ENCODE measurements at places on chromosomes 4 and X.

GRCh38 chr4:2409381-2409783 is 9.1 kb downstream of the ZFYVE28 start:
- DNase-seq, result no peak

- DNase-seq, result no peak
Observed at GRCh38 chr4:113142351-113142750, 92.9 kb downstream of the ANK2 start.

GRCh38 chr4:181650033-181650825 is 593.0 kb upstream of the TENM3 start:
- DNase-seq, result no peak

DNA sequence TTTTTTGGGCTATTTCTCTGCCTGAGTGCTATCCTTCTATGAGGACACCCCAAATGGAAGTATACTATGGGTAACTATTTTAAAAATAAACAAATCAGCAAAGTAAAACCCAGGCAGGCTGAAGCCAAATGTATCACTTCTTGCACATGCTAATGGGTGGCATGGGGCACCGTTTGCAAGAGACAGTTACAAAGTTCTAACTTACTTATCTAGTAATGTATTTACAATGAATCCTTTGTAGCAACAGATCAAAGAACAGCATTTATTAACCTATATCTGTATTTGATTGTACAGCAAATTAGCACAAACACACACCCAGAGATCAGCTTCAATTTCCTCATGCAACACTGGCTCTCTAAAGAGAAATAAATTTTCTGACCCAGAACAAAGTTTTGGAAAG is 225.5 kb downstream of the ZNF674 start:
- no peak for DNase-seq

- DNase-seq, result no peak
Observed at GRCh38 chr4:68751138-68751537, 64.7 kb upstream of the UGT2B10 start.

DNA sequence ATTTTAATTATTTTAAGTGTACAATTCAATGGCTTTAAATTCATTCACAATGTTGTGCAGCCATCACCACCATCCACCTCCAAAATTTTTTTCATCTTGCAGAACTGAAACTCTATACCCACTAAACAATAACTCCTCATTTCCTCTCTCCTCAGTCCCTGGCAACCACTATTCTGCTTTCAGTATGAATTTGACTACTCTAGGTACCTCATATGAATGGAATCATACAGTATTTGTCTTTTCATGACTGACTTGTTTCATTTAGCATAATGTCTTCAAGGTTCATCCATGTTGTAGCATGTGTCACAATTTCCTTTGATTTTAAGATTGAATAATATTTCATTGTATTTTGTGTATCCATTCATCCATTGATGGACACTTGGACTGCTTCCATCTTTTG is 46.9 kb downstream of the KIF4A start:
- DNase-seq, result no peak

GRCh38 chrX:51641421-51642021 is 22.8 kb upstream of the CENPVL3 start:
- DNase-seq, result no peak

GRCh38 chr4:93317561-93317960 is 511.0 kb upstream of the ATOH1 start:
- DNase-seq, result no peak

GRCh38 chrX:103919270-103919637 is 43.2 kb upstream of the TMSB15B start:
- DNase-seq, result no peak

DNA sequence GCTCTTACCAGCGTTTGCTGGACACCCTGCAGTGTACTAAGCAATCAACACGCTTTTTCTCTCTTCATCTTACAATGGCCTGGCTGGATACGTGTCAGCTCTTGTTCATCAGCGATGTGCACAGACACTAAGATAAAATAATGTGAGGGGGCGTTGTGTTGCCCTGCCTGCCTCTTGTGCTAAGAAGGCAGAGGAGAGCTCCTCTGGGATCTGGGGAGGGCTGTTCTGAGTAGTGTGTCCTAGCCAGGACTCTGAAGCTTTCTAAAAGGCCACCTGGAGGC is 49.7 kb downstream of the NELFA start:
- DNase-seq, result no peak

DNA sequence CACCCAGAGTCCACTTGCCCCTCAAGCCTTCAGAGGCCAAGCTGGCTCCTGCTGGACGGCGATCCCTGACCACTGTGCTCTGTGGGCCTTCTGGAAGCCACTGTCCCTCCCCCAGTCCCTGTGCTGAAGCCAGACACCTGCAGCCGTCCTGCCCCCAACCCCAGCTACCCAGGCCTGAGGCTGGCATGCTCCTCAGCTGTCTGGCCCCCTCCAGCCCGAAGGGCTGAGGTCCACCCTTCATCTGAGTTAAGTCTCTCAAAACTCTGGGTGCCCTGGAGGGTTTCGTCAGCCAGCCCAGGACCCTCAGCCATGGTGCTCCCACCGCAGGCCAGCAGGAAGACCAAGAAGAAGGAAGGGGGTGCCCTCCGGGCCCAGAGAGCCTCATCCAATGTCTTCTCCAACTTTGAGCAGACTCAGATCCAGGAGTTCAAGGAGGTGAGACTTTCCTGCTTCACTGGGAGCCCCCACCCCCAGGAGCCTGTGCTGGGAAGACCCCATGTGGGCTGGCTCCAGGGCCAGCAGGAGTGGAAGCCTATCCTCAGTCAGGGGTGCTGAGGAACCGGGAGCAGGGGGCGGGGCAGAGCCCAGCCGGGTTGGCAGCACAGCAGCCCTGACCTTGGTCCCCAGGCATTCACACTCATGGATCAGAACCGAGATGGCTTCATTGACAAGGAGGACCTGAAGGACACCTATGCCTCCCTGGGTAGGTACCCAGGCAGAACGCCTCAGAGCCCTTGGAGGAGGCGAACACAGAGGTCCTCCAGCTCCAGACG is 4.2 kb downstream of the MYL5 start:
- DNase-seq, result no peak

DNA sequence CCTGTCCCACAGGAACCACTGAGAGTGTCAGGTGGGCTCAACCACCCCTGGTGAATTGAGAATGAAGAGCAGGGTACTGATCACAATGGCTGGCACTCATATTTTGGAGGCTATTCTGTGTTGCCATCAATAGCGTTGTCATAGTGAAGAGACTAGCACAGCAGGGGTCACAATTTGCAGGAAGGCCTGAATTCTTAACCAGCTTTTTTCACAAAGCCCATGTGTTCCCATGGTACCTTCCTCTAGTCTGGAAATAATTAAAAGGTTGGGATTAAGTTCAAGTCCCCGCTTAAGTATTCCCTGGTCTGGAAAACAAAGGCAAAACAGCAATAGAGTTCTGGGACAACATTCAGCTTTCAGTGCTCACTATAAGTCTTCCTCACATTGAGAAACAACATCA is 1051.7 kb downstream of the C4orf33 start:
- DNase-seq, result peak; percentile 14

DNA sequence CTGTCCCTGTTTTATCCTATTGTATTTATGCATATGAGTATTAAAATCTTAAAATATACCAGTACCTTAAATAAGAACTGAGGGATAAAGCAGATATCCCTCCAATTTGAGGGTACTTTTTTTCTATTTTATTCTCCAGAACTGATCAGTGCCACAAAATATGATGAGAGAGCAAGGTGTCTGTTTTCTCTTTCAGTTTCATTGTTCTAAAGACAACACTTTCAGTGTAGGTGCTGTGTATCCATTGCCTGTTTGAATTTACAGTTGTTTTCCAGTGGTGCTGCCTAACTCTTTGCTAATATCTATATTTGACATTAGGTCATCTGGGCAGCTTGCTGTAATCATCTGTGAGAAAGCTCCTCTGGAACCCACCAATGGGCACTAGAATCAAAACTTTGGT is 394.7 kb downstream of the IL1RAPL1 start:
- no peak for DNase-seq

DNA sequence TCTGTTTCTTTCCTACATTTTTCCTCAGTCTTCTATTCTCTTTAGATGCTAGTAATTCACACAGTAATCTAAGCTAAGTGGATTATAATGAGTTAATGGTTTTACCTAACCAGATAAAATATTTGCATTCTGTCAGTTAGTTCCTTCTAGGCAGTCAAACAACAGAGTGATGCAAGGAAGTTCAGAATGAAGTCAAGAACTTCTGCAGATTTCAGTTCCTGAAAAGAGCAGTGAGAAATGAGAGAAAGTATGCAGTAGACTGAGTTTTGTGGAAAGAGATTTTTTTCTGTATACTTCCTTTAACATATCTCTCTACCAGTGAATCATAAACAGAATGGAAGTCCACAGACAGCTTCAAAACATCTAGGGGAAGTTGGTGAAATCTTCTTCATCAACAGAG is 774.0 kb upstream of the POU3F4 start:
- DNase-seq, result no peak

DNA sequence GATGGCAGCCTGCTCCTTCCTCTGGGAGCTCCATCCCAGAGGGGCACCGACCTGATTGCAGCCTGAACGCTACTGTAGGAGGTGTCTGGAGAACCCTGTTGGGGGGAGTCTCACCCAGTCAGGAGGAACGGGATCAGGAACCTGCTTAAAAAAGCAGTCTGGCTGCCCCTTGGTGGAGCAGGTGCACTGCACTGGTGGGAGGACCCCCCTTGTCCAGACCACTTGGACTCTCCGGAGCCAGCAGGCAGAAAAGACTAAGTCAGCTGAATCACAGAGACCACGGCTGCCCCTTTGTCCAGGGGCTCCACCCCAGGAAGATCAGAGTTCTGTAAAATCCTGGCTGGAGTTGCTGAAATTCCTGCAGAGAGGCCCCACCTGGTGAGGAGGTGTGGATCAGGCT is 67.3 kb upstream of the MAGEB18 start:
- no peak for DNase-seq

DNA sequence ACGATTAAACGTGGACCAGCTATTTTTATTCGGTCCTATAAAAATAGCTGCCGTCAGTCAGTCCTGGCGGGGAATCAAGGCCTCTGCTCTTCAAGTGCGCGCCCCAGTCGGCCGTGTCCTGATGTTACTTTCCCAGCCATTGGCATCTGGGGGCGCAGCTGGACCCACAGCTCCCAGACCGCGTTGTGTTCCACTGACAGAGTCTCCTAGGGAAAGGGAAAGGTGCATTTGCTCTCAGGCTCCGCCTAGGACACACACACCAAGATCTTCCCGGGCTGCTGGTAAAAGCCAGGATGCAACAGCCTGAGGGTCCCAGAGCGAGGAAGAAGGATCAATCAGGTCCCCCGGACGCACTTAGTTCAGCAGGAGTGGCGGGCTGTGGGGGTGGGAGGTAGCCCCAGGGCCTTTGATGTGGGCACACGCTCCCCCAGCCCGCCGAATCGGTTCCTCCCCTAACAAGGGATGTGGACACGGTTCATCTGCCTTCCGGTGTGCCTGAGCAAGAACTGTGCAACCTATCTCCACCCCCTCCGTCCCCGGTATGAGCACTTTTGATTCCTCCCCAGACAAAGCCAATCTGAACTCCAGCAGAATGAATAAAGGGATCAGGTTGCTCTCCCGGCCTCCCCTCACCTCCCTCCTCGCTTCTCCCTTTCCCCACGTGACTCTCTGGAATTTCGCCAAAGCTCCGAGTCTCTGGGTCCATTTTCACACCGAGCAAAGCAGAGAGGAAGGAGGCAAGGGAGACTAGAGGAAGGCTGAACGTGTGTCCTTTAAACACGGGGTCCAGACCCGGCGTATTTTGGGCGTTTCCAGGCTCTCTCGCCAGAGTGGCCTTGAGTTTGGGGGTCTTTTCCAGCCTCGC is 626 bp upstream of the FRAS1 start:
- peak; percentile 25 for DNase-seq

DNA sequence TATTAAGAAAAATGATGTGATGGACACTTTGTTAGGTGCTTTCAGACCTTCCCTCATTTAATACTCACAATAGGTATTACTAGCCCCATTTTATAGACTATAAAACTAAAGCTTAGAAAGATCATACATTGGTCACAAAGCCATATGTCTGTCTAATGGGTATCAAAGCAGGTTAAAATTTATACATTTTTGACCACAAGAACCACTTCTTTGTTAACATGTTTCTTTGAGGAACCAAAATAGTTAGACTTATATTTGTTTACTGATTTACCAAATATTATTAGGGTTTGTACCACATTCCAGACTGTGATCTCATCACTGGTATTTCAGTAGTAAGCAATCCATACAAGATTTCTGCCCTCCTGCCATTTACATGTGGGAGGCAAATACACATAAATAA is 363.3 kb downstream of the NAF1 start:
- DNase-seq, result no peak

- DNase-seq, result peak; percentile 82
Observed at GRCh38 chr4:151226004-151226932, 50.7 kb upstream of the PRSS48 start.

GRCh38 chrX:31255310-31256033 is 183.6 kb upstream of the FTHL17 start:
- DNase-seq, result no peak

DNA sequence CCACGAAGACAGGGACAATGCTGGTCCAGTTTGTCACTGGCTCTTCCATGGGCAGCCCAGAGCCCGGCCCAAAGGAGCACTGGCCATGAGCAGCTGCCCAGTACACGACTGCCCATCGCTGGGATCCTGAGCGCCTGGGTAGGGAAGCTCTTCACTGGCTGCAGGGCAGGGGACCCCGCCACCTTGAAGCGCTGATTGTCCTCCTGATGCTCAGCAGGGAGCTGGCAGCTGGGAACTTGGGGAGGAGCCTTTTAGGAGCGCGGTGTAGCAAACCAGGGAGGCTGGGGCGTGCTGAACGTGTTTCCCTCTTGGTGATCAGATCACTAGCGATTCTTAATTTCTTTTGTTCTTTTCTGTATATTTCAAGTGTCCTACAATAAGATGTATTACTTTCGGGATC is 1.8 kb downstream of the L1CAM start:
- no peak for DNase-seq

DNA sequence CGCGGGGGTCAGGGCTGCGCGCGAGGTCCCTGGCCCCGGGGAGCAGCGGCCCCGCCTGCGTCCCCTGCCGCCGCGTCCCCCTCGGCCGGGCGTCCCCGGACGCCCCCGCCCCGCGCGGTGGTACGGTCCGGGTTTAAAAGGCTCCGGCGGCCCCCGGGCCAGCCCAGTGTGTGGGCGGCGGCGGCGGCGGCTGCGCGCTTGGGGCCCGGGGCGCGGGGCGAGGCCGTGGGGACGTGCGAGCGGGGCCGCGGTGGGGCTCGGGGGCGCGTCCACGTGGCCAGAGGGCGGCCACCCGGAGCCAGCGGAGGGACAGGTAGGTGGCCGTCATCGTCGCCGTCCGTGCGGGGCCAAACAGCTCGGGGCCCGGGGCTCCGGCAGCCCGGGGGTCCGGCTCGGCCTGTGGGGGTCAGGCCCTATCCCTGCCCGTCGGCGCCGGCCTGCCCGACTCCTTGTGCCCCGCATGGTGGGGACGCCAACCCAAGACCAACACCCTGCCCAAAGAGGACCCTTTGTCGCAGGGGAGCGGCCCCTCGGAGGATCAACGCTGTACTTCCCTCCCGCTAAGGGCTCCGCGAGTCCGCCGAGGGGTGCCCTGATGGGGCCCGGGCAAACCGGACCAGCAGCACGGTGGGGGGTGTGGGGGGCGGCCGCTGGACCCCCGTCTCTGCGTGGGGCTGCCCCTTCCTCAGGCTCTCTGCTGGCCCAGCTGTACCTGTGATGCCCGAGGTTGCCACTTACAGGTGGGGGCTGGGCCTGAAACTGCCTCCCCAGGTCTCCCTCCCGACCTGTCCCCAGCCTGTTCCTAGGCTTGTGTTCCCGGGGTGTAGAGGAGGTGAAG is at the start of gene PLXNA3:
Gene PLXNA3, plus strand, starts transcription at position 166 of the 838 bp plus-strand sequence. CDS start 1,903 bp downstream, outside the sequence.
- DNase-seq, result peak; percentile 34
